ENCODE measurements at places on chromosomes 2 and 18.

GRCh38 chr2:40289771-40290404 is 162.0 kb downstream of the SLC8A1 start:
- no peak for DNase-seq

- no peak for DNase-seq
Observed at GRCh38 chr2:68921646-68922045, 31.0 kb downstream of the GKN2 start.

GRCh38 chr2:10271946-10272345 is 30.8 kb upstream of the HPCAL1 start:
- no peak for DNase-seq

DNA sequence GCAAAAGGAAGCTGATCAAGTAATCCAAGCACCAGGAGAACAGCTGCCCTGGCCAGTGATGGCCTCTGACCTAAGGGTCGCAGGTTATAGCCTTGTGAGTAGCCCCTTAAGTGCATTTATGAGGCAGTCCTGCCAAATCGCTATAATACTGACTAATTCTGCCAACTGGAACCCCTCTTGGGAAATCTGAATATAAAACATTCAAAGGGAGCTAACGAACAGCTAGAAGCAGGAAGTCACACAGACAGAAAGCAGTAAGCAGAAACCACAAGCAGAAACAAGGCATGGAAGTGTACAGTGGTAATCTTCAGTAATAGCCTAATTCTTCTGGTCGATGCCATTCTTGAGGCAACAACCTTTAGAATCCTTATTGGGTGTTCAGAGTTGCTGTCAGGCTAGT is 521.3 kb downstream of the METTL4 start:
- DNase-seq: no peak

DNA sequence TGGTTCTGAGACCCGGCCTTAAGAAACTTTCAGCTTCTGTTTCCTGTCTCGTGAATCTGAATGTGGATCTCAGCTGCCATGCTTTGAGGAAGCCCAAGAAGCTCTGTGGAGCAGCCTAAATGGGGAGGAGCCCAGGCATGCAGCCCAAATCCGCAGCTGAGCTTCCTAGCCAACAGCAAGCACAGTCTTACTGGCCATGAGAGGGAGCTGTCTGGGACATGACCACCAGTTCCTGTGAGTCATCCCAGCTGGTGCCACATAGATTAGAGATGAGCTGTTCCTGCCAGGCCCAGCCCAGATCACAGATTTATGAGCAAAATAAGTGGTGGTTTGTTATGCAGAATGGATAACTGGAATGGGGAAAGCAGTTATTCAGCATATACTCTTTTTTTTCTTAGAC is 224.4 kb upstream of the APCDD1 start:
- peak; percentile 4 for DNase-seq

- DNase-seq: no peak
Observed at GRCh38 chr18:79318142-79318673, 77.5 kb upstream of the NFATC1 start.

DNA sequence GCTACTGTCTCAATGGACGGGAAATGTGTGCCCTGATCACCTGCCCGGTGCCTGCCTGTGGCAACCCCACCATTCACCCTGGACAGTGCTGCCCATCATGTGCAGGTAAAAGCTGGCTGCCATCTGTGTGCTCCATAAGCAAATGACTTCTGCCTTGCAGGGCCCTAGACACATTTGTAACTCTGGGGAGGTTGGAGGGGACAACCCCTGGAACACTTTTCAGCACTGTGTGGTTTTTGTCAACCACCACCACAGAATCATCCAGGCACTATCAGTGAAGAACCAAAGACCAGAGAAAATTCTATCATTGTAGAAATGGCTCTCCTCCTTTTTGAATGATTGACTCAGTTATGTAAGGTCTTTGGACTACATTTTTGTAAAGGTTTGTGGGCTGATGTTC is 84.3 kb downstream of the FEZ2 start:
- DNase-seq: no peak

GRCh38 chr18:28018351-28018750 is 158.6 kb downstream of the CDH2 start:
- no peak for DNase-seq

DNA sequence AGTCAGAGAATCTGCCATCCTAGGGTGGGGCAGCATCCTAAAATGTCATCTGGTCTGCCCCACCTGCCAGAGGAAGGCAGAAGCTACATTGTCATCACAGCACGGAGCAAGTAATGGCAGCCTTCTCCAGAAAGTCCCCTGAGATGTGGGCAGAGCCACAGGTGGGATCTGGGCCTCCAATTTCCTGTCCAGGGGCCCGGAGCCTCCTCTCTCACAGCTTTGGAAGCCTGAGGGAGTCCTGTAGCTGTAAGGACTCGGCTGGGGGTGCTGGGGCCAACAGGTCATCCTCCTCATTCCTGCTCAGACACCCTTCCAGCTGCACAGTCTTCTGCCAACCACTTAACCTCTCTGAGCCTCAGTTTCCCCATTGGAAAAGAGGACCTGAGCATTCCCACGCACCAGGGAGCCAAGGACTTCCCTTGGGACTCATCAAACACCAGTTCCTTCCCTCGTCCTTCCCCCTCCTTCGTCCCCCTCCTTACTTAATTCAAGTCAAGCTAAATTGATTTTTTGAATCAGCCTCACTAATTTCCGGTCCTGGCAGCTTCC is 48.6 kb upstream of the ID2 start:
- no peak for DNase-seq

DNA sequence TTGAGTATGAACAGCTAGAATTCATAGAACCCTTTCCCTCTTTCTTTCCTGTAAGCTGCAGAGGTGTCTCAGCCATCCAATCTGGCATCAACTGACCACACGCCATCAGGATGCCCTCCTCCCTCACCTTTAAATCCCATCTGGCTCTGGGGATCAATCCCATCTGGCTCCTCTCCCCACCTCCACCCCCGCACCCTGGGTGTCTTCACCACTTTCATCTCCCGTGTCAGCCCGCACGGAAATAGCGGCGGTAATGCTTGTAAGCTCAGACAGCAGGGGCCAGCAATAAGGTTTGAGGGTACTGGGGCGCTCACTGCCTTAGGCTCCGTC is 508 bp upstream of the TUBA4B start:
- DNase-seq: no peak

DNA sequence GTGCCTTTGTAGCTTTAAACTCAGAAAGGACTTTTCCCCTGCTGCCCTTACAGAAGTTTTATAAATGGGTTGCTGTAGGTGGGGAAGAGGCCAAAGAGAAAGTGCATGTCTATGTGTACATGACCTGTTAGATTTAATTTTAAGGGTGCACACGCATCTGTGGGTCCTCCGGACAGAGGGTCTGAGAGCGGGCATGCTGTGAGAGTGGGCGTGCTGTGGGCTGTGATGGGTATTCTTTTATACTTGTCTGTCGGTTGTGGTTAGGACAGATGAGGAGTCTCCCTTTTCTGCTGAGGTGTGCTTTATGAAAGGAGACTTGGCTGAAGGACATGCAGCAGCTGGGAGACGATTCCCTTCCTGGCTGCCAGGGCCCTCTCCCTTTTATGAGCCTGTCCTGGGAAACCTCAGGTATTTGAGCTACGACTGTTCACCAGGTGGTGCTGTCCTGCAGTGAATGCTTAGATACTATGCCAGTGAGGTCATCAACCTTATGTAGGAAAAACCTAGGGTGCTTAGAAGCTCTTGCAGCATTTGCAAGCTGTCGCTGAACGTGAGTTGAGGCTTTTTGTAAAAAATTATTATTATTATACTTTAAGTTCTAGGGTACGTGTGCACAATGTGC is 67.5 kb downstream of the TANC1 start:
- no peak for DNase-seq

DNA sequence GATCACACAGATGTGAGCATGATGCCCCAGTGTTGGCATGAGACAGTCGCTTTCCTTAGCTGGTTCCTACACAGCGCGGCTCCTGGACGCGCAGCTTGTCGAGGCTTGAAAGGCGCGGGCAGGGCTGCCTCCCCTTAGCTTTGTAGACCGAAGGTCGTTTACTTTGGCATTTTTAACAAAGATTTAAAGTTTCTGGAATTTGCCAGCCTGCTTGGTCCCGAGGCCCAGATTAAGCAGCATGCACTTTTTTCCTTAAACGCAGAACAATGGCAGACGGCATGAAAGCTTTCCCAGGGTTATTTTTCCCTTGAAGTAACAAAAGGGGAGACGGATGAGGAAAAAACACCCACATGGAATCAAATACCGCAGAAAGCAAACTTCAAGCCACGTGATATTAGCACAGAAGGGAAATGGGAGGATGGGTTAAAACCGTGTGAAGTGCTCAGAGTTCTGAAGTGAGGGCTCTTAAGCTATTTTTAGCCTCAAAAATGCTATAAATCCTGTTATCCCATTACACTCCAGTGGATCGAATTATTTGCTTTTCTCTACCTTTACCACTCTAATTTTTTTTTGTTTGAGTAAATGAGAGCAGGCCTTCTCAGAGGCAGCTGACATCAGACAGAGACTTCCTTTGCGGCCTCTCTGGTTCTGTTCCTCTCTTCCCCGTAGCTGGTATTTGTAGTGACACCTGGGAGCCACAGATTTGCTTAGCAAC is 55.7 kb downstream of the NPAS2 start:
- no peak for DNase-seq

GRCh38 chr2:72214429-72215143 is 66.9 kb upstream of the CYP26B1 start:
- no peak for DNase-seq

GRCh38 chr2:8862230-8862629 is 24.8 kb upstream of the KIDINS220 start:
- DNase-seq: no peak

DNA sequence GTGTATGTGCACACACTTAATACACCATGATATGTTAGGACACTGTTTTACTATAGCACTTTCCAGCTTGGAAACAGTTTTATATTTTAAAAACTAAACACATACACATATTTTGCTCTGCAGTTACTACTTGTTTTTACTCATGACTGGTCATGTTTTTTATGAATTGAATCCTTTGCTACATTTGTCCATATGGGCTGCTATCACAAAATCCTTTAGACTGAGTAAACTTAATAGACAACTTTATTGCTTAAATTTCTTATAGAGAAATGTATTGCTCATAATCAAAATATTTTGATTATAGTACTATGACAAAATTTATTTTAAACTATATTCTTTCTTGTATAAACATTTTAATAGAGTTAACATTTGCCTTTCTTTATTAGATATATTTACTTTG is 314.8 kb downstream of the RBM43 start:
- no peak for DNase-seq

GRCh38 chr2:144280009-144280408 is 239.9 kb downstream of the ZEB2 start:
- DNase-seq: no peak

- DNase-seq: no peak
Observed at GRCh38 chr2:71629273-71629672, 175.9 kb downstream of the DYSF start.

DNA sequence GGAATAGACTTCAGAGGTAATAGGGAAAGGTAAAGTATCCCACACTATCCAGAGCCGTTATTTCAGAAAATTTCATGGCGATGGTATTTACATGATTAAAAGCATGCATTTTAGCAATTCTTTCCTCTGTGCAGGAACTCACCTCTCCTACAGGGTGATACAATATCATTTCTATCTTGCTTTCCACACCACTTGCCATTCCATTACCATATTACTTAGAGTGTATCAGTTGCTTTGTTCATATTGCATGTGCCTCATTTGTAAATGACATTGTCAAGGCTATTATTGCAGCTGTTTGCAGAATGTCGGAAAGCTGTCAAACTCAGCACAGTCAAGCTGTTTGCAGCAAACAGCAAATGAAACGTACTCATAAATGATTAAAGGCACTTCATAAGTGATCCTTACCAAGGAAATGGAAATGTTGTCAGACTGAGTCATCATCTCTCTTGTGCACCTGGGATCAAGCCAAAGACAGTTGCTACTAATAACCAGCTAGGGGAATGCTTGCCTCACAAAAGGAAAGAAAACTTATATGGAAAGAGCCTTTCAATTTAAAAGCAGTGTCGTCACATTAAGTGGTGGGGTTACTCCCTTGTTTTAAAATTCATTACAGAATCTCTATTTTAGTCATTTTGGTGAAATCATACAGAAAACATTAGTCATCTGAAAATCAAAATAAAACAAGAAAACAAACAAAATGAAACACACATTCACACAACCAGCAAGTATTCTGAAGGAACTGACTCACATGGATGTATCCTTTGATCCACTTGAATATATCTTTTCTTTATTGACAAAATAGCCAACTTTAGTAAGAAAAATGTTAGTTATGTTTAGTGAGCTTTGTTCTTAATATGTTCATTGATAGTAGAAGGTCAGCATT is 1064.1 kb upstream of the CNTNAP5 start:
- no peak for DNase-seq

- DNase-seq: no peak
Observed at GRCh38 chr2:135617501-135618015, 86.3 kb downstream of the R3HDM1 start.

DNA sequence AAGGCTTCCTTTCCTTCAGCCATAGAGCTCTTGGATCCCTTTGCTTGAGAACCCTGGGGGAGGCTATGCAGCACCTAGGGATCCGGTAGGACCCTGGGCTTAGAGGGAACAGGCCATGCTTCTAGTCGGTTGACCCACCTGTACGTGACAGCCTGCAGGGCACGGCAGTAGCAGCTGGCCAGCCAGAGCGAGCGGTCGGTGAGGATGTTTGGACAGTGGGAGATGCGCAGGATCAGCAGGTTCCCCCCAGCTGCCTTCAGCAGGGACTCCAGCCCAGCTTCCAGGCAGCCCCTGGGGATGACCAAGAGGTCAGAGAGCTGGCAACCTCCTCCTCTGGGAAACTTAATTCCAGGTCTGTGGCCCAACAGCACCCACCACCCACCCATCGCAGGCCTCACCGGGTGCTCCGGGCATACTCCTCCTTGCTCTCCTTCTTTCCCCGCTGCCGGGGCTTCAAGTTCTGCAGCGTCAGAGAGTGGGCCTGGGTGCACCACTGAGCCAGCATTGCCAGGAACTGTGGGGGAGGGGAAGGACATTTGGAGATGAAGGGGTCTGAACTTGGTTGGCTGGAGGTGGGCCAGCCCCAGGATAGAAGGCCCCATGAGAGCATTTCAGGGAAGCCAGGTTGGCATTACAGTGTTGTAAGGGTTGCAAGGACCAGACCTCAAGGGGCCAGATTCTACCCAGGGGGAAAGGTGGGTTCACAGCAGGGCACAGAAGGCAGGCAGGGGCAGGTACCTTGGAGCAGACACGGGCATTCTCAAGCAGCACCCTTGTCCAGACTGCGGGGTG is 20.5 kb downstream of the FBXO41 start:
- no peak for DNase-seq

- no peak for DNase-seq
Observed at GRCh38 chr2:42246562-42246961, 77.4 kb downstream of the EML4 start.
